Lower leg skin (tissue), 4 donors: ENCODE measurements at places on chromosomes 3 and 15. TPM values are rescaled to one million over a fixed set of nuclear protein-coding genes. Genes with fewer than 3 reads are reported as not detected.

The CFAP91 gene
- 0.91 TPM for total RNA-seq

The AADAC gene
- 6.2 TPM for total RNA-seq

The NDN gene
- total RNA-seq: 5.6 TPM

The DHFR2 gene
- total RNA-seq: 7.7 TPM

The CEMIP gene
- total RNA-seq: 9.7 TPM

The ZNF80 gene
- total RNA-seq: not detected

The C3orf52 gene
- 118 TPM for total RNA-seq

The LTK gene
- total RNA-seq: 0.52 TPM
